Daoy (cell line): ENCODE measurements at places on chromosomes 13 and 19. TPM values are rescaled to one million over a fixed set of nuclear protein-coding genes. Genes with fewer than 3 reads are reported as not detected.

- no peak for DNase-seq
These were observed 16.7 kb downstream of the ZNF556 start for GRCh38 chr19:2883686-2884439.

DNA sequence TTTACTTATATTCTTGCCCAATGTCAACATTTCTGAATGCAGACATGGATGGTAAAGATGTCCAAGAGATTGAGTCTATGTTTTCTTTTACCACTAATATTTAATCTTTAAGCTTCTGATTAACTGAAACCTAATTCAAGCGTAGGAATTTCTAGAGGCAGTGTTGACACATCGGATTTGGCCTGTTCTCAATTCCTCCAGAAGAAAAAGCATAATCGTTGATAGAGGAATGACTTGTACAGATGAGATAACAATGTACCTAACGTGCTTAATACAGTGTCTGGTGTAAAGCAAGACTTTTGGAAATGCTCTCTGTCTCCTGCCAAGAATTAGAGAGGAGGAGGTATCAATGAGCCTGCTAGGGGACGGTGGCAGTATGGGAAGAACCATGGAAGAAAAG lies 35.2 kb downstream of the SLC15A1 start:
- no peak for DNase-seq

DNA sequence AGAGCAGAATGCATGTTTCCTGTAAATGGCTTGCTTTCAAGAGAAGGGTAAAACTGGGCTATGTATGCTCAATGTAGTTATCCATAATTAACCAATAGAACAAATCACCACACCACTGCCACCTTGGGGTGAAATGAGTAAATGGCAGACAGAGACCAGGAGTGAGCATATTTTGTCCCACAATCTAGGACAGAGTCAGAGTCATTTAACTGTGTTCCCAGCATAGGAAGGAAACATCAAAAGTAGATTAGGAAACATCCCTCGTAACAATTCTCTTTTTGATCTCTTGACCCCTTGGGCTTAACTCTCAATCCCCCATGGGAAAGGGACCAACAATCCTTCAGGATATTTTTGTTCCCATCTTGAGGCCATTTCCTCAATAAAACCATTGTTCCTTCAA lies 224.8 kb downstream of the NHLRC3 start:
- peak; percentile 18 for DNase-seq

- no peak for DNase-seq
These were observed 15.1 kb downstream of the GARRE1 start for GRCh38 chr19:34269489-34269888.

DNA sequence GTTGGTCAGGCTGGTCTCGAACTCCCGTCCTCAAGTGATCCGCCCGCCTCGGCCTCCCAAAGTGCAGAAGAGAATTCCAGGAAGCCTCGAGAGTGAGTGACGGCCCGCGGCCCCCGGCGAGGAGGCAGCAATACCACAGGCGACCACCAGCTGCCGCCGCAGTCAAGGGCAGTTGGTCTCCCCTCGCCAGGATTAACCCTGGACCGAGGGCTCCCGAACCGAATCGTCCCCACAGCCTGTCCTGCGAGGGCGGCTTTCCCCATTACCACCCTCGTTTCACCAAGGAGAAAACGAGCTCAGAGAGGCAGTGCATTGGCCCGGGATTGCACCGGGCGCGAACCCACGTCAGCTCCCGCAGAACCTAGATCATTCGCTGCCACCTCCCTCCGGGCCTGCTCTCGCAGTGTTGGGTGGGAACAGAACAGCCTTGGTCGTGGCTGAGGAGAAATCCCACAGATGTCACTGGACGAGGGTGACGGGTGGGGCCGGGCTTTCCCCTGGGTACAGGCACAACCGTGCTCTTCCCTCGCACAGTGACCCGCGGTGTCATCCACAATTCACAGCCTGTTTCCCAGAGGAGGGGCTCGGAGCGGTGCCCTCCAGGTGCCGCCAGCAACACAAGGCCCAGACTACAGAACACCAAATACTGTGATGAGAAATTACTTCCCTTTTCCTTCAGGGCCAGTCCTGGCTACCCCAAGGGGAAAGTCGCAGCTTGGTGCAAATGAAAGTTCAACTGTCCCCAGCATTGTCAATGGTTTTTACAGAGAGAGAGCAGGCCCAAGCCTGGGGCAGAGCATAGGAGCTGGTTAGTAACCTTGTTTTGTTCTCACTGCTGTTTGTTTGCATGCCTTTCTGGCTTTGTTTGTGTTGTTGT lies 24.8 kb downstream of the C2CD4C start:
- no peak for DNase-seq

GRCh38 chr13:42981317-42981716 lies 10.7 kb downstream of the EPSTI1 start:
- DNase-seq = no peak

DNA sequence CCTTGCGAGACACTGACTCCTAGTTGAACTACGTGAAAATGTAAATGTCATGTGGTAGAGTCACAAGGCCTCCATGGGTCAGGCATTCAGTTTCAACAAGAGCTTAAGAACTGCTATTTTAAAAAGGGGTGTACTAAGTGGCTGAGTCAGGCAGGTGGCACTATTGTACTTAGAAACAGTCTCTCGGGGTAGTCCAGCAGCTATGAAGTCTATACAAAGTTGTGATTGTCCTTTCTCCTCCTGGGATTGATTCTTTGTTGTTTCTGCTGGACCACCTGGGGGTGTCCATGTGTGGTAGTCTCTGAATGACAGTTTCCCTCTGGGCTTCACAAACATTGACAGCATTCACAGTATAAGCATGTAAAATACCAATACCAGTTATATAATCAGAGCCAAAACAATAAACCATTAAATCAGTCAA lies 33.0 kb downstream of the UGGT2 start:
- peak; percentile 33 for DNase-seq

DNA sequence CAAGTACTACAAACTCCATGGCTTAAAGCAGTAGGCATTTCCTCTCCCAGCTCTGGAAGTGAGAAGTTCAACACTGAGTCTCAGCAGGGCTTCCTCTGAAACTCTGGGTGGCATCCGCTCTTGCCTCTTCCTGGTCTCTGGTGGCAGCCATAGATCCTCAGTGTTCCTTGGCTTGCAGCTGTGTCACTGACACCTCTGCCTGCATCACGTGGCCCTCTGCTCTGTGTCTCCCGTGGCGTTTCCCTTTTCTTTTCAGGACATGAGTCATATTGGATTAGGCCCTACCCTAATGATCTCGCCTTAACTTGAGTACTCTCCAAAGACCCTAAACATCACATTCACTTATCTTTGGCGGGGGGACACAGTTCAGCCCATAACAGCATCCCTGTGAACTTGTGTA lies 466.7 kb downstream of the MYO16 start:
- DNase-seq = peak; percentile 28

- peak; percentile 17 for DNase-seq
These were observed 3.7 kb upstream of the SMIM17 start for GRCh38 chr19:56639217-56639616.

DNA sequence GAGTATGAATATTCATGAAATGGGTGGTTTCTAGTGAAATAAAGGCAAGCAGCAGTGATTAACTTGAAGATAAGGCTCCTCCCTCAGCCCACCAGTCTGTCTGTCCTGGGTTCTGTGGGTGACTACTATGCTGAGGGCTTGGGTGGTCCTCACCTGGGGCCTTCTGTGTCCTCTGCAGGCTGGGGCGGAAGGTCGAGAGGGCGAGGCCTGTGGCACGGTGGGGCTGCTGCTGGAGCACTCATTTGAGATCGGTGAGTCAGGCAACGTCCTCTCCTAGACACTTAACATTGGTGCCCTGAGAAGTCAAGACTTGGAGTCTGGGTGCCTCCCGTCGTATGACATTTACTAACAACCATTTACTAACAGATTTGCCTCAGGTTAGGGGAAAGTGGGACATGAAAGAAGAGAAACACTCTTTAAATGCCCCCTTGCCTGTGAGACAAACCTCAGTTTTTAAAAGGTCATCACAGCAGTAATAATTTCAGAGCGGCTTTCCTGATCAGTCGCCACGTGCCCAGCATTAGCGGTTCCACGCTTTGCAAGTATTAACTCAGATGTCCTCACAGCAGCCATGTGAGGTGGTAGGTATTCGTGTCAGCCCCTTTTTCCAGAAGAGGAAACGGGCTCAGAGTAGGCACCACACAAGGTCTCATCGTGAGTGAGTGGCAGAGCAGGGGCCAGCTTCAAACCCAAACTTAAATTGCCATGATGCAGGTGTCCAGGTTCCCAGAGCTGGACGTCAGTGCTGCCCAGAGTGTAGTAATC lies 1.3 kb upstream of the GARIN5A start:
- DNase-seq = no peak

- no peak for DNase-seq
These were observed 100.3 kb downstream of the ARHGEF7 start for GRCh38 chr13:111215081-111216047.

DNA sequence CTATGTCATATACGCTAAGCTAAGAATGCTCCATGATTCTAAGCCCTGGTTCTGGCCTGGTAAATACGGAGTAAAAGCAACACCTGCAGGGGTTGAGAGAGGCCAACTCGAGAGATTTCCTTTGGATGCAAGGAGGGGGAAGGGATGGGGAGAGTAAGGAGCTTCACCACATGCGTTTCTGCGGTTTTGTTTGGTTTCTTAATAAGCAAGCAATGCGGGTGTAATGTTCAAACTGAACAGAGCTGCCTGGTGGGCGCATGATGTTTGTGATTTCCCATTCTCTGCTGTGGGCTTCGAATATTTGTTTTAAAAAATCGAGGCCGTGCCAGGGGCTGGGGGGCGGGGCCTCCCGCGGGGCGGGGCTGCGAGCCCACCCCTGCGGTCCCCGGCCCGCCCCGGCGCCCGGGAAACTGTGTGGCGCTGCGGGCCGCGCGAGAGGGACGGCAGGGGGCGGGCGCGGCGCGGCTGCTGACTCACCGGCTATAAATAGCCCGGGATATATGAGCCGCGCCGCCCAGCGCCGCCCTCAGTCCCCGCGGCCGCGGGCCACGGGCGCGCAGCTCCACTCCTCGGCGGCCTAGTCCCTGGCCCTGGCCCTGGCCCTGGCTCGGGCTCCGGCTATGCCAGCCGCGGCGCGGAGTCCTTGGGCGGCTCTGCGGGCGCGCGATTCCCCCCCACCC lies 5.1 kb downstream of the BBC3 start:
- DNase-seq = peak; percentile 91

GRCh38 chr13:75305059-75305458 lies 176.9 kb downstream of the TBC1D4 start:
- DNase-seq = no peak

The PARP4 gene
- 27.8 and 29.4 TPM in 2 replicates for total RNA-seq

DNA sequence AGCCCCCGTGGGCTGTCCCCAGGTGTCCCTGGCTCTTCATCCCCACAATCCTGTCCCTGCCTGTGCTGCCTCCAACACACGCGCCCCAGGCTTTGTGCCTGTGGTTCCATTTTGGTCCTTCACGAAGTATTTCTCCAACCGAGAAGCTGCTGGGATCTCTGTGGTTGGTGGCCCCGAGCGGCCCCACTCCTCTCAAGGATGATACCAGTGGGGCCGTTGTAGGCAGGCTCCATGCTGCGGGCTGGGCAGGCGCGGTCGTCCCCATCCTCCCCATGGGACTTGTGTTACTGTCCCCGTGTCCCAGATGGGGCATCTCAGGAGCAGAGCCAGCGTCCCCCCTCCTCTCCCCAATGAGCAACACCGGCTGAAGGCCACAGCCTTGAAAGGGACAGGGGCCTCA lies 3.7 kb upstream of the ZNF554 start:
- no peak for DNase-seq

GRCh38 chr19:31511696-31512095 lies 162.5 kb upstream of the TSHZ3 start:
- no peak for DNase-seq

DNA sequence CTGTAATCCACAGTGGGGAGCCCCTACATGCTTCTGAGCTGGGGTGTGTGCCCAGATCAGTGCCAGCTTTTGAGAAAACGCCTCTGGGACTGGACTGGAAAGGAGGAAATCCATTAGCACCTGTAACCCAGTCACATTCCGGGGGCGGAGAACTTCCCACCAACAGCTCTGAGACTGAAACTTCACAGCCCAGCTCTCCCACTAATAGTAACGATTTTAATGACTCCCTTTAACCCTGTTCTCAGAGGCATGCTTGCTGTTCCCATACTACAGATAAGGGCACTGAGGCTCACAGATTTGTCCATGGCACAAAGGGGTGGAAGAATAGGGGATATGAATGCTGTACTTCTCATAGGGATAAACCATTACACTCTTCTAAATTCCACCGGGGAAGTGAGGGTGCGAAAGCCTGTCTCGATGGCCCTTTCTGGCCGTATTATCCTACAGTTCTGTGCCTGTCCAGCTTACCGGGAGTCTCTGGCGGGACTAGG lies 851 bp downstream of the FBXO46 start:
- DNase-seq = peak; percentile 34

The CEACAM7 gene
- total RNA-seq = not detected in 2 replicates

DNA sequence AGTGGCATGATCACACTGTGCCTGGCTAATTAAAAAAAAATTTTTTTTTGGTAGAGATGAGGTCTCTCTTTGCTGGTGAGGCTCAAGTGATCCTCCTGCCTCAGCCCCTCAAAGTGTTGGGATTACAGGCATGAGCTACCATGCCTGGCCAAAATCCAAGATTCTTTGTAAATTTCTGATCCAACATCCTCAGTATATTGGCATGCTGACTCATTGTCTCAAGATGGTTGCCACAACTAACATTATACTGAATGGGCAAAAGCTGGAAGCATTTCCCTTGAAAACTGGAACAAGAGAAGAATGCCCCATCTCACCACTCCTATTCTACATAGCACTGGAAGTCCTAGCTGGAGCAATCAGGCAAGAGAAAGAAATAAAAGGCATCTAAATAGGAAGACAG lies 100.0 kb downstream of the KLF5 start:
- peak; percentile 25 for DNase-seq

The EPSTI1 gene
- 0.86 and 1.4 TPM in 2 replicates for total RNA-seq

DNA sequence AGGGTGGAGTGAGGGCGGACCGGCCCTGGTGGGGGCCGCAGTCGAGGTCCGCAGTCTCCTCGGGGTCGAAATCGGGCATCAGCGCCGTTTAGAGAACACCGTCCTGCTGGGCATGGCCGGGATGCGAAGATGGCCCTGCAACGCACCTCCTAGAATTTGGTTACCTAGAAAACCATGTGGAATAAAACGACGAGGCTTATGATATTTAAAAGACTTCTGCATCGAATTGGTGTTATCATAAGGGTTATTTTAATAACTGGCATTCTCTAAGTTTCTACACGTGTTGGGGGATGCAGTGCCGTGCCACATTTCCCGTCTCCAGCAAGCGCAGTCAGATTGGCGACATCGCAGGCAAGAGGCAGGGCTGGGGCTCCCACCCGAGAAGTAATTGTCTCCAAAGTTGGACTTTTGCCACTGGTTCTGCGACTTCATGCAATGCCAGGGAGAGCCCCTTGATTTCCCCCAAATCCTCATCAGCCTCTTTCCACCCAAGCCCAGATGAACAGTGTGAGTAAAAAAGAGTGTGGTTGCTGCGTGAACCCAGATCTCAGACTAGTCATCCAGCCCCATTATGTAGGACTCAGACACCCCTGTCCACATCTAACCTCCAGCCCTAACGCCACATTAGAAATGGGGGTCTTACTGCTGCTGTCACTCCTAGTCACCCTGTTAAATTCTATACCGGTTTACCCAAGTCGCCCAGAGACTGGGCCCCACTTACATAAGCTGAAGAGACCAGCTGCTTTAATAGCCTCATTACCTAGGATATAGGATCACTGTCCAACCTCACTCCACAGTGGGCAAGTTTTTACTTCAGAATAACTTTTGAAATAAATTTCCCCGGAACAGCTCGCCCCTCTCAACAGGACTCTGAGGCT lies 571 bp upstream of the DHRS12 start:
- no peak for DNase-seq

GRCh38 chr13:38473305-38473704 lies 123.7 kb downstream of the UFM1 start:
- no peak for DNase-seq
